ENCODE measurements at places on chromosomes 13 and 19. TPM values are rescaled to one million over a fixed set of nuclear protein-coding genes. Genes with fewer than 3 reads are reported as not detected.

DNA sequence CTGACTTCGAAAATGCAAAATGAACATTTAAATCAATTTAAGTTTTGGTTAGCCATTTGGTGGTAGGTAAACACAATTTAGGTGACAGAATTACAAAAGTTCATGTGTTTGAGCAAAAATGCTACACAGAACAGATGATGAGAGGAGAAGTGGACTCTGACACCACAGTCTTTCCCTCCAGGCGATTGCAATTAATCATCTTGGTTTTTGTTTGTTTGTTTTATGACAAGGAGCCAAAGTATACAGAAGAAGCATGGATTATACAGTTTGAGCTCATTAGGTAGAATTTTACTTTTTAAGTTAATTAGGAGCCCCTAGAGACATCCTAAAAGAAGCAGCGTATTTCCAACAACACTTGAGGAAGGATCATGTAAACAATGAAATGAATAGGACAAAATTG is 49.3 kb upstream of the FREM2 start:
- no peak for DNase-seq

DNA sequence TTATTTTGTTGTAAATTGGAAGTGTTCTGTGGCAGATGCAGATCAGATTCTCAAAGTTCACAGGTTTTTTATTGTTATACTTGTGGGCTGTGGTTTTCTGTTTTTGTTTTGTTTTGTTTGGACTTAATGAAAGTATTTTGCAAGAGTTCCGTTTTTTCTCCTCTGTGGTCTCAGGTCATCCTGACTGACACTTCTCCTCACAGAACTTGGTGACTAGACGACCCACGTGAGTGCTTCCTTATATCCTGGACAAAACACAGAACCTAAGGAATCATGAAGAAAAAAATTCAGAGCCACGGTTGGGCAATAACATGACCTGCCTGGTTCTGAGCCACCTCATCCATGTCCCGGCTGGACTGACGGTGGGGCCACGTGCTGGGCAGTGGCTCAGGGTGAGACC is 2.5 kb upstream of the RFPL4AL1 start:
- no peak for DNase-seq

DNA sequence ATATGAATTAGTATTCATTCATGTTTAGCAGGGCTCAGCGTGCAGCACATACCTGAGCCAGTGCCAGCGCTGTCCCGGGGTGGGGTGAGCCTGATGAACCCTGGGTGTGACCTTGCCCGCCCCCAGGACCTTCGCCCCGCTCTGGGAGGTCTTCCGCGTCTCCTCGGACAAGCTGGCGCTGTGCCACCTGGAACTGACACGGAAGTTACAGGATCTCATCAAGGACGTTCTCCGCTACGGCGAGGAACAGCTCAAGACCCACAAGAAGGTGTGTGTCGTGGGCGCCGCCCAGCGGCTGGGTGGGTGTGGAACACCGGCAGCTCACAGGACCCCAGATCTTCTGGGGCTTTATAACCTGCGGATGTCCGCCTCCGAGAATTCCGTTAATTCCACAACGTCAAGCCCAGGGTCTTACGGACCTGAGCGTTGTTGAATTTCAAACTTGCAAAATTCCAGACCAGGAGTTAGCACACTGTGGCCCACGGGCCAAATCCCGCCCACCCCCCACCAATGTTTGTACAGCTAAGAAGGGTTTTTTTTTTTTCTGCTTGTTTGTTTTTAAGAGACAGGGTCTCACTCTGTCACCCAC is 15.4 kb downstream of the FCHO1 start:
- DNase-seq = peak; percentile 89

DNA sequence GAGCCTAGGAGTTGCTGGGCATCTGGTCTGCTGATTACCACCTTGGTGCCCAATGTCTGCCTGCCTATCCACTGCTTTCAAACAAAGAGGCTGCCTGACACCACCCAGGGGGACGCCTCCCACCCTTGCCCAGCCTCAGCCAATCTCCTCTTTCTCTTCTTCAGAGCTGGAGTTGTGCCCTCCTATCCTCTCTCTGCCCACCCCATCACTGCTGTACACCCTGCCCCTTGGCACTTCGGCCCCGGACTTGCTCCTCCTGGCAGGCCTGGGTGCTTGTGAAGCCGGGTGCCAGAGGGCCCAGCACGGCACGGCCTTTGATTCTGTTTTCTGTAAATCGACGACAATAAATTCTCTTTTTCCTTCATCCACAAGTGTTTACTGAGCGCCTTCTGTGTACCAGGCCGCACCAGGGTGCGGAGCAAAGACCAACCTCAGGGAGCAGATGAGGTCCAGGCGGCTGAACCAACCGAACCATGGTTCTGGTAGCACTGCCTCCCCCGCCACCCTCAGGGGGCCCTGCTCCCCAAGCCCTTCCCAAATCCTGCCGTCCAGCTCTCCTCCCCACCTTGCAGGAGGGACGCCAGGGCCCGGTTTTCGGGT is 5.0 kb downstream of the RNF225 start:
- DNase-seq = no peak

Gene SLC7A10
- not detected for total RNA-seq

GRCh38 chr19:2428321-2428690 is 920 bp upstream of the TIMM13 start:
- DNase-seq = no peak

DNA sequence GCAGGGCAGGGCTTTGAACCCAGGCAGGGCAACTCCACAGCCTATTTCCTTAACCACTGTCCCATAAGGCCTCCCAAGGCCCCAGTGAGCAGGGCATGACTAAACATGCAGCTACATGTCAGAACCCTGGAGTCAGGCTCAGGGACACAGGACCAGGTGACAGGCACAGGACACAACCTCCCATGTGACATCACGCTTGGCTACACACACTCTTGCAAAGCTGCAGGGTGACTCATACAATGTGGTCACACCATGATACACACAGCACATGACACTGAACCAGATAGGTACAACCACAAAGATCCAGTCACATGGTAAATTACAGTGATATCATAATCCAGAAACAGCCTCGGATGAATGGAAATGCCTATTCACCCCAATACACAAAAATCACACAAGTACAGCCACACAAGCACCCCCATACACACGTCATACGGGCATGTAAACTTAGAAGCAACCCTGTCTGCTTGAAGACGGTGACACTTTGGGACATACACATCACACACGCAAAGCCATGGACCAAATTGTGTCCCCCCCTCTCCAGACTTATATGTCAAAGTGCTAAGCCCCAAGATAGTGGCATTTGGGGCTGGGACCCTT is 14.5 kb downstream of the KLK4 start:
- DNase-seq = no peak

Gene CAB39L
- total RNA-seq = 9.8 TPM

GRCh38 chr13:51765142-51765515 is 38.8 kb downstream of the DHRS12 start:
- no peak for DNase-seq

GRCh38 chr19:47081095-47081494 is 32.5 kb downstream of the ZC3H4 start:
- no peak for DNase-seq

- DNase-seq = no peak
Measured at GRCh38 chr19:2423071-2423914, 4.1 kb downstream of the TIMM13 start.

DNA sequence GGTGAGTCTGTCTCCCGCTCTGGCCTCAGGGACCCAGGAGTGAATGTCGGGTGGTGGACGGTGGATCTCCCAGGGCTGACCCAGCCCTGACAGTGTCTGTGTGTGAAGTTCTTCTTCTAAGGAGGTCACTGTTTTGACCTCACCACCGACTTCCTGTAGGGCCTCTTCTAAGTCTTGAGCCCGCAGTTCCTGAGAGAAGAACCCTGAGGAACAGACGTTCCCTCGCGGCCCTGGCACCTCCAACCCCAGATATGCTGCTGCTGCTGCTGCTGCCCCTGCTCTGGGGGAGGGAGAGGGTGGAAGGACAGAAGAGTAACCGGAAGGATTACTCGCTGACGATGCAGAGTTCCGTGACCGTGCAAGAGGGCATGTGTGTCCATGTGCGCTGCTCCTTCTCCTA is at the start of gene SIGLEC7:
Gene SIGLEC7 (plus strand): TSS at position 183 of the 400 bp plus-strand sequence. CDS start 69 bp downstream, at position 252.
- DNase-seq = no peak

Data from cardiac septum (tissue), 1 donor.